Stimulated activated CD8-positive, alpha-beta memory T cell treated with anti-CD3 and anti-CD28 coated beads, Interleukin-15, amount 100 ng/mL, for 24 hours (primary cell): ENCODE measurements at places on chromosomes 7 and 10.

DNA sequence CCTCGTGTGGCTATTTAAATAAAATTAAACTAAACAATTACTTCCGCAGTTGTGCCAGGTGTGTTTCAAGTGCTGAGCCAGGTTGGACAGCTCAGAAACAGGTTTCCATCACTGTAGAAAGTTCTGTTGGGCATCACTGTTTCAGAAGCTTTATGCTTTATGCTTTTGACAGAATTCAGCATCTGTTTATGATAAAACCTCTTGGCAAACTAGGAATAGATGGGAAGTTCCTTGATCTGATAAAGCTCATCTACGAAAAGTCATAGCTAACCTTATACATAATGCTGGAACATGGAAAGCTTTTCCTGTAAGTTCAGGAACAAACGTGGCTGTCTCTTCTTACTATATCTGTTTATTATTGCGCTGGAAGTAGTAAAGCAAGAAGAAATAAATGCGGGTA, 143.4 kb downstream of the DOCK1 start:
- DNase-seq: no peak

GRCh38 chr7:128076796-128077271, 45.6 kb upstream of the LRRC4 start:
- no peak for DNase-seq

DNA sequence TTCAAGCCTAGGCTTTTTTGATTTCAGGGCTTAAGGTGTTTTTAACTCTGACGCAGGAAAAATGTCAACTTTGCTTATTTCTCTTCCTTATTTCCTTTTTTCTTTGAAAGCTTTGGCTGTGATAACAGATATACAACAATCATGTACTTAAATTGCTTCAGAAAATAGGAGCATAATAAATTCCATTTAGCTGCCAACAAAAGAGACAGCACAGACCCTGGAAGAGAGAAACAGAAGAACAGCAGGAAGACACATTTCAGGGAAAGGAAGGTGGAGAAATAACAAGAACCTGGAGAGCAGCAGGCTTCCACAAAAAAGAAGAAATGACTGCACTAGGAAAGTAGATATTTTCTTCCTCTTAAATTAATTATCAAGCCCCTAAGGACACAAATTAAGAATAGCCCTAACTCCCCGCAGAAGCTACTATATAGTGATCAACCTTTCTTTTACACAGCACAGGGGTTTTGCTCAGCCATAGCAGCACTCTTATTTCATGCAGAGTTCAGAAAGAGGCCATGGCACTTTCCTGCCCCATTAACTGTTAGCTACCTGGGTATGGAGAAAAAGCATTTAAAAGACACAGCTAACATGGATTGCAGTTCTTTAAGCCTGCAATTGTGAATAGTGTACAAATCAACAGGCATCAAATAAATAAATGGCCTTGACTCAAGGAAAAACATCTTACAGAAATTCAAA, 61.5 kb downstream of the IQUB start:
- no peak for DNase-seq

- no peak for DNase-seq
Observed at GRCh38 chr10:10796774-10797415, 220.8 kb upstream of the CELF2 start.

DNA sequence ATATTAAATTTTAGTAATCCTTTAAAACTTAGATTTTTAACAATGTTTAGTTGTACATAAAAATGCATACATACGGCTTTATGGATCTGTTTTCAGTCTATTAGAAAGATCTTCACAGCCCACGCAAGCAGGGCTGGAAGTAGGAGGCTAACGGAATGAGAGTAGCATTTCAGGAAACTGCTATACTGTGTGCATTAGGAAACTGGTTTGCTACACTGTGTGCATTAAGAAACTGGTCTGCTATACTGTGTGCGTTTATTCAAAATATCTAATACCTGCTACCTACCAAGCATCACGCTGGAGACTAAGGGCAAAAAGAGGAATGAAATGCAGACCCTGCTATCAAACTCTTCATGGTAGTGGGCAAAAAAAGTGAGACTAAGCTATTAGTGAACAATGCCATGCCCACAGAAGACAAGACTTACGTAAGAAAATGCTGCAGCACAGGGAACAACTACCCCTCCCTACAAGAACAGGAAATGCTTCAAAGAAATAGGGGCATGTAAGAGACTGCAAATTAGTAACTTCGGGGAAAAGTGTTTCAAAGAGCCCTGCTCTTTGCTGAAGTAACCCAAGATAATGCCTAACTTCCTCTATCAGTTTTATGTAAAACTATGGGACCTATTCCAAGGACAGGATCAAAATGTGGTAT, 11.3 kb downstream of the RAB11FIP2 start:
- DNase-seq: no peak

GRCh38 chr10:75099952-75100763, 11.3 kb upstream of the SAMD8 start:
- peak; percentile 73 for DNase-seq

GRCh38 chr10:76080451-76080850, 649.0 kb downstream of the LRMDA start:
- DNase-seq: no peak

DNA sequence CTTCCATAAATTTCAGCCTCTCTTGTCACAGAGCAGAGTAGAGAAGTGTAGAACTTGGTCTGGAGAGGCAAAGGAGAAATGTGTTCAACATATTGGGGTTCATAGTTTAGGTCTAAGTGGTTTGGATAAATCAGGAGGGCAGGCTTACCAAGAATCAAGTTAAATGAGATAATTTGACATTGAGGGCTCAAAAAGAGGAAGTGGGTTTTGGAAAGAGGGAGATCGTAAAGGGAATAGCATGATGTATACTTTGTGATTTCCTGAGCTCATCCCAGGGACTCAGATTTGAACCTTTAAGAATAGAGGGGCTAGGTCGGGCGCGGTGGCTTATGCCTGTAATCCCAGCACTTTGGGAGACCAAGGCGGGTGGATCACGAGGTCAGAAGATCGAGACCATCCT, 34.7 kb upstream of the NPY start:
- no peak for DNase-seq

- no peak for DNase-seq
Observed at GRCh38 chr7:84110400-84110799, 84.2 kb downstream of the SEMA3A start.

DNA sequence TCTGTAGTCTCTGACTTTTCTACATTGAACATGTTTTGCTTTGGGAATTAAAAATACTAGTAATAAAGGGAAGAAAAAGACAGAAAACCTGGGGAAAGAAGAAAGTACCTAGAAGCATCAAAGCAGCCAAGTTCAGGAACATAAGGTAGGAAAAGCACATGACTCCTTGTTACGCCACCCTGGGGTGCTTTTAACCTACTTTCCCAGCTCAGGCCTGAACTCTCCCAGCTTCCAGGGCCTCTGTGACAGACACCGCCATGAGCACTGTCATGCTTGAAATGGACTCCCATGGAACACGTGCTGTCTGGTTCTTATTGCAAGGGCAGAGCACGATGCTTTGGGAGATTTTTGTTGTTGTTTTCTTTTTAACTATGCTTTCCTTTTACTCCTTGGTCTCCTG, 11.4 kb downstream of the ACTR1A start:
- DNase-seq: no peak

DNA sequence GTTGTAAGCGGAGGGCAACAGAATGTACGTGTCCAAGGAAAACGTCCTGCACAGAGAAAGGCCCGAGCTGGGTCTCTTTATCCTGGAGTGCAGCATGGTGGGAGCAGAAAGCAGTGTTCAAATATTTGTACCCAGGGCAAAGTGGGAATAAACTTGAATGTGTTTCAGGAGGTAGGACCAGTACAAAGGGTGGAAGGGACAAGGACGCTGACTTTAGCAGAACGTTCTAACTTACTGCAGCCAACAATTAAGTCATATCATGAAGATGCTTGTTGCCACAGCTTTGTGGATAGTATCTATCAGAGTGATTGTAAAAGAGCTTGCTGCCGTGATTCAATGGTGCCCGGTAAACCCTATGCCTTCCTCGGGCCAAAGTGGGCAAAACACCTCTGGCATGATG, 30.5 kb upstream of the ZC3HAV1L start:
- DNase-seq: no peak

DNA sequence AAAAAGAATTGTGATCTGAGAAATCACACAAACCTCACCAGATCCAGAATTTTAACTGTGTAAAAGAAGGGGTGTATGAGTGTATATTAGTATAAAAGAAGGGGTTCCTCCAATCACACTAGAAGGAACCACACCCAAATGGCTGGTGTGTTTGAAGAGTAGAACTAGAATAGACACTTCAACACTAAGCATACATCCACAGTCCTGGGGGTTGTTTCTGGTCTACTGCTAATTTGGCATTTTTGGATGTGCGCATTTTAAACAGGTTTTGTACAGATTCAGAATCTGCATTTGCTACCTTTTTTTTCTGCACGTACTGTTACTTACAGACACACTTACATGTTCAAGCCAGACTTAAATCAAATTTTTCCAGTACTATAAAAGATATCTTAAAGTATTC, 64.6 kb downstream of the PDE1C start:
- DNase-seq: no peak

GRCh38 chr10:18122753-18123152, 17.5 kb upstream of the CACNB2 start:
- no peak for DNase-seq

DNA sequence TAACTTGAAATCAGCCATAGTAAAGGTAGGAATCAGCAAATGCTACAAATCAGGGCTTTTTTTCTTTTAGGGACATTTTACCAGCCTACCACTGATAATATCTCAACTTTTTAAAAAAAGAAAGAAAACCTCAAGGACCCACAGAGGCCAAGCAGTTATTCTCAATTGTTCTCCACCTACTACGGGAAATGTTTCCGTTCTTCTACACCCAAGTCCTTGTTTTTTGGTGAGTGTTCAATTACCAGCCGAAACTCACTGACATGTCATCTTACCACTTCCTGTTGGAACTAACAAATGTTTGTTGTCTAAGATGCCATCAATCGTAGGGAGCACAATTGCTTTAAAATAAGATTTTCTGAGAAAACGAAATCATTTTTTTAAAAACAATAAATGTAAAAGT, 50.2 kb upstream of the CDK1 start:
- DNase-seq: no peak

- DNase-seq: no peak
Observed at GRCh38 chr7:91435381-91436059, 171.3 kb downstream of the FZD1 start.

DNA sequence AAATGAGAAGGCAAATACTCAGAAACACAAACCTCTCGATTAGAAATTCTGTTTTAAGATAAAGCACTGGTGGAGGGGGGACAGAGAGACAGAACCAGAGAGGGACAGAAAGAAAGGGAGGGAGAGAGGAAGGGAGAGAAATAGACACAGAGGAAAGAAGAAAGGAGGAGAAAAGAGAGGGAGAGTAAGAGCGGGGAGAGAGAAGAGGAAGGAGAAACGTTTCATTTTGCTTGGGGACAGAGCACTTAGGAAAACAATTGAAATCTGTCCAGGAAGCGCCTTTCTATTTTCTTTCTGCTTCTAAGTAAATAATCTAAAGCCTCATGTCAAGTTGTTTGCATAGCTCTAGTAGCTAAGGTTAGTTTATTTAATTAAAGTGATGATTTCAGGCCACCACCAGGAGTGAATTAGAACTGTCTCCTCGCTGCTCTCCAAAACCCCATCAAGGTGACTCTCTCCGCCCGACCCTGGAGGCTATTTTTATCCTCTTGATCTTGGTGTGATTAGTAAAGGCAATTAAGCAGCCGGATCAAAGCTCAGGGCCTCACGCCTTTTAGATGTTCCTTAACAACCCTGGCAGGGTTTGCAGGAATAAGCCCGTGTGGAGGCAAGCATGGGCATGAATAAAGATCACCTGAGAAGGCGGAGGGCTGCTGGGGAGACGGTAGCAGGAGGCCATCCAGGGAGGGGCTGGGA, 73.4 kb upstream of the INSIG1 start:
- DNase-seq: no peak

DNA sequence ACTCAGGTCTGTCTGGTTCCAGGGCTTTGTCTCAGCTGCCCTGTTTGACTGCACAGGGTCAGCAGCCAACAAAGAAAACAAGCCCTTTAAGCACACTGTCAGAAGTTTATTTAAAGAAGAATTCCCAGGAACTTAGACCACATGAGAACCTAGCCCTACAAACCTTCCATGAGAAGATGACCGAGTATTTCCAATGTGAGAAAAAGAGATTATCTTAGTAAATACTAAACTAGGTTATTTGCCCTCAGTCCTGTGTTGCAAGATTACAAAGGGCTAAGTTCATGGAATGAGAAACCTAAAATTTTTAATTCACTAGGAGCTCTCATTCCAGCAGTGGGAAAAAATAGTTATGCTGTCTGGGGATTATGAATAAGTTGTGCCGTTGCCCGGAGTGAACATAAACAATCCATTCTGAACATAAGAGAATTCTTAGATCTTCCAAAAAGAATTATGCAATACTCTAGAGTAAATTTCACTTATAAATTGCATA, 46.7 kb downstream of the NOC3L start:
- no peak for DNase-seq

DNA sequence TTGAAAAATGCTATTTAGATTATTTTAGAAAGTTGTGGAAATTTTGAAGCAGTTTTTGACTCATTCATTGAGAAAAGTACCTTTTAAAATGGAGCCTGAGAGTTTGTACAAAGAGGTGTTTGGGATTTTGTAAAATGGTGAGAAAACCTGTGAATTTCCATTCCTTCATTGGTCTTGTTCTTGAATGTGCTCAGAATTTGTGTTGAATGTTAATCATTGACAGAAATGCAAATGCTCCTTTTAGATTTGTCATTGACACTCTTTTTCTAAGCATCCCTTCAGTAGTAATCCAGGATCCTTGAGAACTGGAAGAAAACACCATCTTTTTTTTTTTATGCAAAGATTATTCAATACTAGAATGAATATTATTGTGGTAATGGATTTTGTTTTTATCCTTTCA, 74.8 kb downstream of the LCOR start:
- DNase-seq: no peak

DNA sequence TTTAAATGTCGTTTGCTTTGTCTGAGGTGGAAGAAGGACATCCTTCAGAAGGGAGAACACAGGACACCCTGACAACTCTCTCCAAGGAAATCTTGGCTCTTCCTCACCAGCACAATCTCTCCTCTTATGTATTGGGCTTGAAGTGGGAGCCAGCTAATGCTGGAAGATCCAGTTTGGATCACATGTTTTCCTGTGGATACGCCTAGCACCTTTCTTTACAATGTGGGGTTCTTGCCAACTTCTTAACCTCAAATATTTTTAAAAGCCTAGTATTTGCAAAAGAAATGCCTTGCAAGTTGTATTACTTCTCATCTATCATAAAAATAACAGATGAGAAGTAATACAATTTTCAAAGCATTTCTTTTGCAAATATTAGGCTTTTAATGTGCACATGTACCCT, 76.4 kb downstream of the FRMD4A start:
- no peak for DNase-seq

- DNase-seq: no peak
Observed at GRCh38 chr10:114096864-114097263, 53.2 kb downstream of the ADRB1 start.

DNA sequence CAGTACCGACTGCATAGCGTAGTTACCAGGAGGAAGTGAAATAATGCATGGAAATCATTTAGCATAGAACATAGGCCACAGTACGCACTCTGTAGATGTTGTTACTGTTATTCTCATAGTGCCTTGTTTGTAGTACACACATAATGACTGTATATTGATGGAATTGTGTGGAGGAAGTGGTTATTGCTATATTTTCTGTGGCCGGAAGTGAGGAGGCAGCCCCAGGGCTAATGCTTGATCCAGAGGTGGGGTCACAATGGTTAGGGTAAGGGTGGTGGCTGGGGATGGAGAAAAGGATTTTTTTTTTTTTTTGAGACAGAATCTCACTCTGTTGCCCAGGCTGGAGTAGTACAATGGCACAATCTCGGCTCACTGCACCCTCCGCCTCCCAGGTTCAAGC, 4.5 kb upstream of the MGAM start:
- no peak for DNase-seq

- DNase-seq: no peak
Observed at GRCh38 chr7:29375641-29376562, 181.3 kb downstream of the CHN2 start.
